ENCODE measurements at places on chromosomes 12 and 14.
A peak's percentile ranks its signal among the peaks of the same experiment; 100 is the strongest.

DNA sequence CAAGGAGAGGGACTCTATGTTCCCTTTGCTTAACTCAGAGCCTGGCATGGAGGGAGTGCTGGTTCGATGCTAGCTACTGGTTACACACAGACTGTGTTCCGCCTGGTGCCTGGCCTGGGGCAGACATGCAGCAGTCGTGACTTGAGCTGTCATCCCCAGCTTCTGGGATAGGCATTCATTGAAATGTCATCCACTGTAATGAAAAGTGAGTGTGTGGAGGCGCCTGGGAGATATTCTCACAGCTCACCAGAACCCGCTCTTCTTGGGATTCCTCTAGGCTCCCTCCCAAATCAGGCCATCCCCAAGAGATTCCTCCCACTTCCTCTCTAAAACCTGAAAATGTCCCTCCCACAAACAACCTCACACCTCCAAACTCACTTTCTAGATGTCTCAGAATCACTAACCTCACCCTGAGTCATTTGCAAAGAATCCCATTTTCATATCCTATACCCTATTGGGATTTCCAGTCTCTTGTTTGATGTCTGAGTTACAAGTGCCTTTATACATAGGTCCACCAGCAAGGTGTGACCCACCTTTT is 82.8 kb downstream of the CRACR2A start:
- no peak for DNase-seq

GRCh38 chr12:101243074-101243473 is 33.0 kb upstream of the SLC5A8 start:
- DNase-seq = no peak

DNA sequence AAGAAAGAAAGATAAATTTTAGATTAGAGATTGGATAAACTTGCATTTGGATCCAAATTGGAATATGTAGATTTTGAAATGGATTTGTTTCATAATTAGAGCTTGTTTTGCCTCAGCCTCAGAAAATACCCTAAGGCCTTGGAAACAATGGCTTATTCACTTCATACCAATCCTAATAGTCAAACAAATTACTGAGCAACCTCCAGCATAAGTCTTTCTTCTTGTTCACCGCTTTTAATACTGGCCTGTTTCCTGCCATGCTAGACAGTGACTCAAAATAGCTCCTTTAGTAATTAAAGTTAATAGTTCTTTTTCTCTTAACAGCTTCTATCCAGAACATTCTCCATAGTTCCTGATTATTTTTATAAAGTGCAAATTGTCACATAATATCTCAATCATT is 110.9 kb upstream of the DNM1L start:
- DNase-seq = no peak

DNA sequence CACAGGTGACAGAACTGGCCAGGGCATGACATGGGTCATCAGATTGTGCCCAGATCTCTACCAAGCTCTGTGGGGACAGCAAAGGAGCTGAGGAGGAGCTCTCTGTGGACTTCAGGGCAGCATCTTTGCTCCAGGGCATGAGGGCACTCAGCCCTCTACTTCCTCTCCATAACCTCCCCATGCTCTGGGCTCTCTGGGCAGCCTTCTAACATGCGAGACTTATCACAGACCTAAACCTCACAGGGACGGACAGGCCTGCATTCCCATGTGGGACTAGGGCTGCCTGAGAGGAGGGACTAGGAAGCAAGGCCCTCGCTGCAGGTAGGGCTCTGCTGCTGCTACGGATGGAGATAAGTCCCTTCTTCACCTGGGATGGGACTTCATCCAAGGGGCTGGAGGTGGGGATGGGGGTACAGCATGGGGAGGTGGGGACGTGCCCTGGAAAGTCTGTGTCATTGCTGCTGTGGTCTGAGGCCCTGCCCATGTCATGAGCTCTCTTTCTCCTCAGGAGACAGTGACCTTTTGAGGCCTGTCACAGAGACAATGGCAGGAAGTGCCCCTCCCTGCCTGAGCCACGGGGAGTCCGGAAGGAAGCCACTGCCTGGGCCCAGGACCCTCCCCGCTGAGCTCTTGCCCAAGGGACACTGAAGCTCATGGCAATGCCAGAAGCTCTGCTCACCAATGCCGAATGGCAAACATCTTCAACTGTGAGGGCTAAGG is 44.1 kb downstream of the PITPNM2 start:
- DNase-seq = peak; percentile 51

DNA sequence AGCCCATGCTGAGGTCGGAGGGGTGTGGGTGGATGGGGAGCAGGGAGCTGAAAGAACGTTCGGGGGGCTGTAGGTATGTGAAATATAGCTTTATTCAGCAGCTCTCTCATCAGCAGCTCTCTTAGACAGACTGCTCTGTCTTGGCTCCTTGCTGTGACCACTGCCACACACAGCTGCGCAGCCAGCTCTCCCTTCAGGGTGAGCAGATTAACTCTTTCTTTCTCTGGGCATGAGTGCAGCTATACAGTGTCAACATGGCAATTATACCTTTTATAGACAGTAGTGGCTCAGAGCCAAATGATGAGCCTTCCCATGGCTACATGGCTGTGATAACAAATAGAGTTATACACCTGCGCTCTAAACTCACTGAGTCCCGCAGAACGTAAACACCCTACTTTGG is 137.7 kb upstream of the NEDD1 start:
- DNase-seq = no peak

GRCh38 chr12:127883013-127883412 is 384.0 kb upstream of the TMEM132C start:
- DNase-seq = no peak

- no peak for DNase-seq
Observed at GRCh38 chr14:32078023-32078857, 1.1 kb downstream of the ARHGAP5 start.

GRCh38 chr12:88630561-88630960 is 50.3 kb upstream of the KITLG start:
- no peak for DNase-seq

DNA sequence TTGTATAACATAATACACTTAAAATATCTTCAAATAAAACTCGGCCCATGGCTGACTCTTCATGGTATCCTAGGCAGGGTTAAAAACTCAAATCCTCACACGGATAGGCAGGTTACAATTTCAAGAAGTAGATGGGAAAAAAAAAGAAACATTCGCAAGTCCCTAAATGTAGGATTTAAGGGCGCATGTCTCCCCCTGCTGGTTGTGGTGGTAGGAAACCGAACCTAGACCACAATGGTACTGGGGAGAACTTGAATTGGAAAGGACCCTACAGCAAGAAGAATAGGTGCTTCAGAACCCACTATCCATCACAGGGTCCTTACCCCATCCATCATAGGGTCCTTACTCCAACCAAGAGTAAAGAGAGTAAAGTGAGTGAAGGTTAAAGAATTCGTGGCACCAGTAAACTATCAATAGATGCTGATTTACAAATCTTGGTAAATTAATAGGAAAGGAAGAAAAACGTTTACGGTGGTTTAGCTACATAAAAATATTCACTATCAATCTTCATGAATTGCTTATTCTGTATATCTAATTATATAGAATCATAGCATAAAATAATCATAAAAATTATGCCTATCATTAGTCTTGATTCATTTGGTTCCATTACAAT is 3.3 kb upstream of the CIPC start:
- DNase-seq = peak; percentile 83

DNA sequence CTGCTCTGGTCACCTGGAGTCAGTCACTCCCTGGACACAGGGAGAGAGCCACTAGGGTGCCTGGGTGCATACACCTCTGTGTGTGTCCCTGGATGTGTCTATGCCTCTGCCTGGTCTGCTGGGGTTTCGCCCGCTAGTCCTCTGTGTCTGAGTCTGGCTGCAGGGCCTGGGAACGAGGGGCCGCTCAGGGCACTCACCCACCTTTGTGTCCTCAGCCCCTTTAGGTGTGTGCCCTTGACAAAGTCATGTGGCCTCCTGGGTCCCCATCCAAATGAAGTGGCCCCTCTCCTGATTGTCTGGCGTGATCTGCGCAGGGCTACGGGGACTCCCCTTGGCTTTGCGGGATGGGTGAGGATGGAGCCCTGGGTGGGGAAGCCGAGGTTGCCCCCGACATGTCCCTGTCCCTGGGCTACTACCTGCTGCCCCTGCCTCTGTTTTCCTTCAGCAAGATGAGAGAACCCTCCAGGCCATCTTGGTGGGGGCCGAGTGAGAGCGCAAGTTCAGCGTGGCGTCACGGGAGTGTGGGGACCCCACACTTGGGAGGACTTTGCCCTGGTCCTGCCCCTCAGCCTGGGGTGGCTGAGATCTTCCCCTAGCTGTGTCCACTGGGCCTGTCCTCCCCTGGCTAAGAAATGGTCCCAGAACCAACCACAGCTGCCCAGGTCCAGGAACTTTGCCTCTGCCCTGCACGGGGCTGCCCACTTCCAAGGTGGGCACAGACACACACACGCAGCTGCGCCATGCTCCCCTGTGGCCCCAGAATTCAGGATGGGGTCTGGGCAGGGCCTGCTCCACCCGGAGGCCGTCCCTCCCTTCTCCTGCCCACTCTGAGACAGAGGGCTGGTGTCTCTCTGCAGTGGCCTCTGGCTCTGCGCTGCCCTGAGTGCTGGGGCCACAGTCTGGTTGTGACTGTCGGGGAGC is 2.7 kb upstream of the AHNAK2 start:
- DNase-seq = no peak

DNA sequence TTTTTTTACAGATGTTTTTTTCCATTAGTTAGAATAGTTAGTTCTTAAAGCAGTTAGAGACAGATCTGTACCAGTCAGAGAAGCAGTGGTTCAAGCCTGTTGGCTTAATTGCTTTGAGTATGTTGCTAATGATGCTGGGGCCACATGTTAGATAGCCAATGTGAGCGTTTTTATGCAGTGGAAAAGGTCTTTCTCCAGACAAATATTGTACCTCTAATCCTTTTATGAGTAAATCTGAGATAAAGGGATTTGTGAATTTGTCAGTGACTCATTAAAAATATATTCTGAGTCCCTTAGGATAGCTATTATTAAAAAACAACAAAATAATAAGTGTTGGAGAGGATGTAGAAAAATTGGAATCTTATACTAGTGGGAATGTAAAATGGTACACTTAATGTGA is 154.2 kb downstream of the MSRB3 start:
- no peak for DNase-seq

- no peak for DNase-seq
Observed at GRCh38 chr14:79161571-79161970, 991.4 kb downstream of the NRXN3 start.

DNA sequence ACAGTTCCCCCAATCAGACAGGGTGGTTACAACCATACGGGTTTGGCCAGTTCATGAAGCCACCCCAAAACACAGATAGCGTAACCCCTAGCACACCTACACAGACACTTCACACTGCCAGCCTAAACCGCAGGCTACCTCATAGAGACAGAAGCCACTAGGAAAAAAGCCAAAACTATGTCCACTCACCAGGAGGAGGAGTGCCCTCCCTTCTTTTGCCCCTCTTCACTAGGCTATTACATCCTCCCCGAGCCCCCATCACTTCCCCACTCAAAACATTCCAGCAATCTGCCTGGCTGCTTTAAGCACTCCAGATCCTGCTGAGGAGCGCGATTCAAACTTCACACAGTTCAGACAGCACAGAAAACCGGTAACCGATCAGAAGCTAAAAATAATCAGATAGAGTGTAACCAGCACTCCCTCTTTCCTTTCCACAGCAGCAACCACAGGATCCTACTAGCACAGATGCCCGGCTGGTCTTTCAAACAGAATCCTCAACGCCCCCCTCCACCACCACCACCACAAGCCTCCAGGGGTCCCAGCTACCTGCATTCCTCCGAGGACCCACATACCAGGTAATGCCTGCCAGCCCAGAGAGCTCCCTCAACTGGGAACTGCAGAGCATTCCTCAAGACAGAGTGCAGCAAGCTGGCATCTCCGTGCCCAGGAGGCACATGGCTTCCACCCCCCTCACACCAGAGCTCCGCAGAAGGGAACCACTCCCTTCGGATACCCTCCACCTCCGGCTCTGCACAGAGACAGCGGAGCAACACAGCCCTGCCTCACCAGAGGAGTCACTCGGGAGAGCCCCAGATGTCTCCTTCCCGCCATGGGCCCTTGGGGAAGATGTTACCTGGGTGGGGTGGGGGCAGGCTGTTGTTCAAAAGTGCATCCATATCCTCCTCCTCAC is 1.5 kb downstream of the CHD4 start:
- DNase-seq = peak; percentile 77

DNA sequence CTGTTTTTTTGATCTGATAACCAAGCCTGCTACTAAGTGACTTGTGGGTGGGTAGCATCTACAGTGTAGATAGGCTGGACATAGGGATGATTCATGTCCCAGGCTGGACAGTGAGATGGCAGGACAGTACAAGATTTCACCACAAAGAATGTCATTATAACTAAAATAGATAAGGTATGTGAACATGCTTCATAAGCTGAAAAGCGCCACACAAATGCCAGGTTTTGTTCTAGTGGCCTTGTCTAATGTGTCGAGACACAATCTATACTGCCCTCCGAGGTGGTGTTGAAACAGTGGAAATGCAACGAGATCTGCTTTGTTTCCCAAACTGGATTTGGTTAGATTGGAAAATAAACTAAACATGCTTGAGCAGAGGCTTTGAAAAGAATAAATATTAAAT is 4.4 kb downstream of the LGALS3 start:
- DNase-seq = no peak

DNA sequence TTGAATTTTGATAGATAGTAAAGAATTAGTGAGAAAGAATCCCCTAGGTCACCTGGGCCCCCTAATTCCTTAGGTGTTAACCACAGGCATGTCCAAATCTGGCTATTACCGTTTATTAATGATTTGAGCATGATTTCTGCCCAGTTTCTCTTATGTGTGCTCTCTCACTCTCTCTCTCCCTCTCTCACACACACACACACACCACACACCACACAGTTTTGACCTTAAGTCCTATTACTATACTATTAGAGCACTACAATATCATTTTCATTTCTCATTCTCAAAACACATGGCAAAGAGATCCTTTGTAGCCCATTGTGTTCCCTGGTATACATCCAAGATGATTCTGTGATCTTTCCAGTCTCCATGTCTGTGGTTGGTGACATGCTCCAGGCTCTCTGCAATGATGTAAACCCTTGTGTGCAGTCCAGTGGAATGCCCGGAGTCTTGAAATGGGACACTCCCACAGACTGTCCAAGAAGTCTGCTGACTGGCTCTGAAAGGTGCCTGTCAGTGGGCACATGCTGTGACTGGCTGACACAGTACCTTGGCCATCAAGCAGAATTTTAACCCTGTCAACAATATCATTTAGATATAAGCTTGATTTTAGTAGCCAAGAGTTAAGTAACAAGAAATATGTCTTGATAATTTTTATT is 96.2 kb downstream of the FIGNL2 start:
- DNase-seq = no peak

DNA sequence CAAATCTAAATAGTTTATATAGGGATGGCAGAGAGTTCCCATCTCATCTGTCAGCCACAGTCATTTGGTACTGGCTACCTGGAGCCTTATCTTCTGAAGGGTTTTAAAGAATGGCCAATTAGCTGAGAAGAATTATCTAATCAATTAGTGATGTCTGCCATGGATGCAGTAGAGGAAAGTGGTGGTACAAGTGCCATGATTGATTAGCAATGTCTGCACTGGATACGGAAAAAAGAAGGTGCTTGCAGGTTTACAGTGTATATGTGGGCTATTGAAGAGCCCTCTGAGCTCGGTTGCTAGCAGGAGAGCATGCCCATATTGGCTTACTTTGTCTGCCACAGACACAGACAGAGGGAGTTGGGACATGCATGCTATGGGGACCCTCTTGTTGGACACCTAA is 7.9 kb upstream of the OAS2 start:
- no peak for DNase-seq

GRCh38 chr14:21997300-21997699 is 323.7 kb upstream of the OR4E1 start:
- no peak for DNase-seq
